Glutamatergic neuron (in vitro differentiated cells): ENCODE measurements at places on chromosomes 2 and 18. TPM values are rescaled to one million over a fixed set of nuclear protein-coding genes. Genes with fewer than 3 reads are reported as not detected.

- DNase-seq = no peak
Observed at GRCh38 chr2:172299741-172300140, 127.6 kb upstream of the ITGA6 start.

- no peak for DNase-seq
Observed at GRCh38 chr18:24127735-24128134, 11.1 kb upstream of the CABYR start.

The GKN2 gene
- total RNA-seq = not detected

DNA sequence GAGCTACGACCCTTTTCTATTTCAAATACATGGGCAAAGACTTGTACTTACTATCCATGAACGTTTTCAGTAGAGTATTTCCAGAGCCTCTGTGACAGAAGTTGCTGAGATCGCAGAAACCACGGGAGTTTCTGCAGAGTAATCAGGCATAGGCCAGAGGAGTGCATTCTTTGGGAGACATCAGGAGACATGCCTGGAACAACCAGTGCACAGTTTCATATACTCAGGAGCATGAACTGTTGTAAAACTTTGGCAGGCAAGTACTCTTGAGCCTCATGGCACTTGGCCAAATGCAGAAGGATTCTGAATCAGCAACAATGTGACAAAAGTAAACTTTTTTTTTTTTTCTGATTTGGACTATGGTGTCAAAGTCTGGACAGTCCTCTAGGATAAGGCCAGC, 307.1 kb downstream of the GRB14 start:
- DNase-seq = no peak
